ENCODE measurements at places on chromosomes 11 and 22. TPM values are rescaled to one million over a fixed set of nuclear protein-coding genes. Genes with fewer than 3 reads are reported as not detected.

PPFIA1 gene
- 46.9 TPM for total RNA-seq

GNG3 gene
- 0.56 TPM for total RNA-seq

POLD4 gene
- total RNA-seq = 203 TPM

RPS19BP1 gene
- total RNA-seq = 111 TPM

DDI1 gene
- not detected for total RNA-seq
